ENCODE measurements at places on chromosomes 2 and 18. TPM values are rescaled to one million over a fixed set of nuclear protein-coding genes. Genes with fewer than 3 reads are reported as not detected.

The STARD6 gene
- total RNA-seq = not detected

The REG1B gene
- total RNA-seq = not detected

The POMC gene
- not detected for total RNA-seq

DNA sequence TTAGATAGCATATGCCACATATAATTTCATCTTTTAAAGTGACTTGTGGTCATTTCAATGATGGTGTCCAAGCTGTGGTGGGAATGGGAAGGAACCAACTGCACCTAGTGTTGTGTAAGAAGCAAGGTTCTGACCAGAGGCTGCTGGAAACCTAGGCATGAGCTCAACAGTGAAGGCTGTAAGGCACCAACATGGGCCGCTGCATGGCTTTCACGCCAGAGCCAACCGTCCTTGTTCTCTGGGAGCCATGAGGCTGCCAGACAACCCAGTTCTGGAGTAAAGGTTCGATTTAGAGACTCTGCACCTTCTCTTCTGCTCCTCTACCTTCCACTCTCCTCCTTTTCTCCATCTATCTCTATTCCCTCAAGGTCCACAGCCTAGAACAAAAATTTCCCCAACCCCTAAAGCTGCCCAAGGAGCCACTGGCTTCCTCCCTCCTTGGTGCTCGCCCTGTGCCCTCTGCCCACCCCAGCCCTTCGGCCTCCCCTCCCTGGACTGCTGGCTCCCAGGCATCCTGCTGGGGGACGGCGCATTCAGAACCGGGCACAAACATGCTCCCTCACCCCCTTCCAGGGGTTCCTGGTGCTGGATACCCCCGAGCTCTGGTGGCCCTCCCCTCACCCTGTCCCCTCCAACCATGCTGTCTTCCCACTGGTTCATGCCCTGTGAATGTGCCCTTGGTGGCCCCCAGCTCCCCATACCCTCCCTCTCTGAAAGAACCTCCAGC, 305.1 kb downstream of the CELF4 start:
- no peak overlapping the region for H3K27ac ChIP-seq
- no peak for DNase-seq
- no peaks in the 10 kb centered on the region for H3K27me3 ChIP-seq
- no peak overlapping the region for H3K4me3 ChIP-seq
- no peaks in the 10 kb centered on the region for H3K36me3 ChIP-seq

- no peak overlapping the region for H3K4me3 ChIP-seq
- peaks cover 25% of the 10 kb centered on the region for H3K4me1 ChIP-seq
- H3K27me3 ChIP-seq = no peaks in the 10 kb centered on the region
- H3K36me3 ChIP-seq = no peaks in the 10 kb centered on the region
These were observed 318.1 kb downstream of the NBAS start for GRCh38 chr2:15242936-15243461.

- H3K27ac ChIP-seq = no peak overlapping the region
- H3K4me3 ChIP-seq = no peak overlapping the region
- no peak for DNase-seq
- H3K36me3 ChIP-seq = no peaks in the 10 kb centered on the region
These were observed 153.4 kb downstream of the UBR3 start for GRCh38 chr2:169980643-169981042.

DNA sequence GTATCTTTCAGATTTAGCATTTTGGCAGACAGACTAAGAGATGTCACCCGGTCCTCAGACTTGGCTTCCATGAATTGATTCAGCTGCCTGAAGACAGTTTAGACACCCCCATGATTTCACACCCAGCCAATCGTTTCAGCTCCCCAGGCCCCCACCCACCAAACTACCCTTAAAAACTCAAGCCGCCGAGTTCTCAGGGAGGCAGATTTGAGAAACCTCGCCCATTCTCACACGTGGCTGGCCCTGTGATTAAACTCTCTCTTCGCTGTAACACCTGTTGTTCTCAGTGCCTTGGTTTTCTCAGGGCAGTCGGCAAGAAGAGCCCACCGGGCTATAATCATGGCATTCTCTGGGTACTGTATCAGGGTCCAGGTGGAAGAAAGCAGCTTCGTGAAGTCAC, 35.2 kb downstream of the UXS1 start:
- no peak overlapping the region for H3K4me3 ChIP-seq
- H3K36me3 ChIP-seq = peaks cover 56% of the 10 kb centered on the region
- no peaks in the 10 kb centered on the region for H3K27me3 ChIP-seq
- no peak for DNase-seq
- H3K27ac ChIP-seq = no peak overlapping the region

- 0 out of 2 replicates have a peak, but pooled peaks cover 3% of the 10 kb centered on the region for H3K4me1 ChIP-seq
- H3K27ac ChIP-seq = no peak overlapping the region
- DNase-seq = no peak
- no peaks in the 10 kb centered on the region for H3K27me3 ChIP-seq
- H3K4me3 ChIP-seq = no peak overlapping the region
These were observed 278.3 kb downstream of the EIPR1 start for GRCh38 chr2:3099145-3099859.

GRCh38 chr2:108986916-108987510, 2.0 kb downstream of the EDAR start:
- 0 out of 2 replicates have a peak, but pooled peaks cover 3% of the 10 kb centered on the region for H3K27me3 ChIP-seq
- H3K36me3 ChIP-seq = no peaks in the 10 kb centered on the region
- no peak overlapping the region for H3K4me3 ChIP-seq
- no peak overlapping the region for H3K27ac ChIP-seq
- H3K4me1 ChIP-seq = no peaks in the 10 kb centered on the region

The HJURP gene
- total RNA-seq = 86.1 TPM

GRCh38 chr18:3794537-3795348, 344.8 kb downstream of the TGIF1 start:
- H3K36me3 ChIP-seq = no peaks in the 10 kb centered on the region
- H3K4me1 ChIP-seq = no peaks in the 10 kb centered on the region
- no peaks in the 10 kb centered on the region for H3K27me3 ChIP-seq
- no peak for DNase-seq

DNA sequence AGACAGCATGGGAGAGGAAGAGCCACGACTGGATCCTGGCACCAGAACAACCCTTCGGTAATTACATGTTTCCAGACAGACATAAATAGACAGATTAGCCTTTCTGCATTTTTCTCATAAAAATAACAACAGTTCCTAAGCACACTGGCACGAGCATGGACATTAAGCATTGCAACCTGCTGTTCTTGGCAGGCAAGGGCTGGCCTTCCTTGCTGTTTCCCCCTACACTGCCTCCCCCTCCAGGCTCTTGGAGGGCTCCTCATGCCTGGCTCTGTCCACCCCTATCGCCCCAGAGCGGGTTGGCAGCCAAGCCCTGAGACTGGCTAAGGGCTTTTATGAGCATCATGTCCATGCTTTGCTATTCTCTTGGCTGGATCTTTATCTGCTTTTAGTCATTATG, 89.6 kb downstream of the TTC32 start:
- H3K27ac ChIP-seq = no peak overlapping the region
- DNase-seq = no peak
- no peaks in the 10 kb centered on the region for H3K36me3 ChIP-seq
- no peaks in the 10 kb centered on the region for H3K27me3 ChIP-seq
- H3K4me3 ChIP-seq = no peak overlapping the region

DNA sequence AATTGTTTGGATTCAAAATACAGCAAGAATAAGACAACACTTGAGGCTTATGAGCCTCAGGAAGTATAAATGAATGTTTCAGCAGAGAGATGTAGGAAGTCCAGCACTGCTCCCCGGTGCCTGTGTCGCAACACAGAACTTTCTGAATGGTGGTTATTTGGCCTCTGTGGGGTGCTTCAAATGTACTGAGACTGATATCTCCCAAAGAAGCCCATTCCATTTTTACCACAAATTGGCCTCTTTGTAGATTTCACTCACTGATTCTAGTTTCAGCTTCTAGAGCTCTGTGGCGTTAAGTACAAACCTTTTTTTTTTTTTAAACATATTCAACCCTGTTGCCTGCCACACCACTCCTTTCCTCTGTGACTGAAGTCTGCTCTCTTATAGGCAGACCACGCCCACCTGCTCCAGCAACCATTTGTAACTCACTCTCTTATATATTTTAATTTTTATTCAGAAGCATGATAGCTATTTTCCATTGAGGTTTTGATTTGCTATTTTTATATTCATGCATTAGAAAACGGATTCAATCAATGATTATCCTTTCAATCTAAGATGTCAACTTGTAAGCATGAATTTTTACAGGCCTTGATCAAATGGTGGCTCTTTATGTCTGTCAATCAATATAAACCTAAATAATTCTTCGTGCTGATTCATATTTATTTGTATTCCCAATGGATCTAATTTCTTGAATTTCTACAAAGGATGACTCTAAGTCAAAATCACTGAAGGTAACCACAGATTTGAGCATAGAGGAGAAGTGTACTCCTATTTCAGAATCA, 277.1 kb upstream of the CCDC68 start:
- no peak for DNase-seq
- H3K27me3 ChIP-seq = no peaks in the 10 kb centered on the region
- H3K4me1 ChIP-seq = 0 out of 2 replicates have a peak, but pooled peaks cover 10% of the 10 kb centered on the region
- H3K27ac ChIP-seq = no peak overlapping the region

Measured in SJCRH30 (cell line).